ENCODE measurements at places on chromosomes 1 and 21. TPM values are rescaled to one million over a fixed set of nuclear protein-coding genes. Genes with fewer than 3 reads are reported as not detected.

GRCh38 chr1:108712606-108713150 is at the start of gene FNDC7:
FNDC7 (plus strand) TSS chr1:108712908; CDS start chr1:108712934, 26 bp downstream.
- no peak for DNase-seq

- DNase-seq, result no peak
Observed at GRCh38 chr1:162204823-162205155, 135.3 kb downstream of the NOS1AP start.

DNA sequence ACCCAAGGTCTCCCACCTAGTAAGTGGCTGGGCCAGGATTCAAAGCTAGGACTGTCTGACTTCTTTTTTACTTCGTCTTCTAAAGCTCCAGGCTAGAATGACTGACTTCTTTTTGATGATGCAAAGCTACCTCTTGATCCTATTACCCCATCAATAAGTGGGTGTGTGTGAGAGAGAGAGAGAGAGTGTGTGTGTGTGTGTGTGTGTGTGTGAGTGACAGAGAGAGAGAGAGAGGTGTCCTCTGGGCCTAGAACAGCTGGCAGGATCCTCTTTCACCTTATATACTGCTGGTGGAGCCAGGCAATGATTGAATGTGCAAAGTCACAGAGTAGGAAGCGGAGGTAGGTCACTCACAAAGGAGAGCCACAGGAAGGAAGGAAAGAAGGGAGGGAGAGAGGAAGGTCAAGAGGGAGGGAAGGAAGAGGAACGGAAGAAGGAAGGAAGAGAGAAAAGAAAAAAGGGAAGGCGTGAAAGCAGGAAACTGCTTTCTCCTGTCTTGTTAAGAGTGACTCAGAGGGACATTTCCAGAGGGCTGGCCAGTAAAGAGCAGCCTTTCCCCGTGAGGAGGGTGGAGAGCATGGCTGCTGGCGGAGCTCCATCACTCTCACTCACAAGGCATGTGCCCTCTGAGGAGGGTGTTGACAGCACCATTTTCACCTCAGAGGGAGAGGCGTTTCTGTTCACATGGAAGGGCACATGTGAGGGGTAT is 68.9 kb downstream of the CDC7 start:
- DNase-seq, result peak; percentile 89

Gene DMBX1
- total RNA-seq, result not detected

GRCh38 chr1:172429331-172430127 is 9.0 kb downstream of the C1orf105 start:
- DNase-seq, result peak; percentile 69

Gene SLC45A1
- total RNA-seq, result 0.42 TPM

Gene CGN
- 3.6 TPM for total RNA-seq

- no peak for DNase-seq
Observed at GRCh38 chr21:41442481-41443186, 16.6 kb downstream of the MX1 start.

All from foreskin keratinocyte (primary cell).